ENCODE measurements at places on chromosomes 2 and 18.
A peak's percentile ranks its signal among the peaks of the same experiment; 100 is the strongest.

GRCh38 chr2:165528691-165529090 lies 59.2 kb downstream of the CSRNP3 start:
- DNase-seq = no peak

GRCh38 chr2:29920631-29921559 lies 491 bp downstream of the ALK start:
- no peak for DNase-seq

GRCh38 chr2:178592655-178593054 lies 112.4 kb downstream of the PLEKHA3 start:
- no peak for DNase-seq

DNA sequence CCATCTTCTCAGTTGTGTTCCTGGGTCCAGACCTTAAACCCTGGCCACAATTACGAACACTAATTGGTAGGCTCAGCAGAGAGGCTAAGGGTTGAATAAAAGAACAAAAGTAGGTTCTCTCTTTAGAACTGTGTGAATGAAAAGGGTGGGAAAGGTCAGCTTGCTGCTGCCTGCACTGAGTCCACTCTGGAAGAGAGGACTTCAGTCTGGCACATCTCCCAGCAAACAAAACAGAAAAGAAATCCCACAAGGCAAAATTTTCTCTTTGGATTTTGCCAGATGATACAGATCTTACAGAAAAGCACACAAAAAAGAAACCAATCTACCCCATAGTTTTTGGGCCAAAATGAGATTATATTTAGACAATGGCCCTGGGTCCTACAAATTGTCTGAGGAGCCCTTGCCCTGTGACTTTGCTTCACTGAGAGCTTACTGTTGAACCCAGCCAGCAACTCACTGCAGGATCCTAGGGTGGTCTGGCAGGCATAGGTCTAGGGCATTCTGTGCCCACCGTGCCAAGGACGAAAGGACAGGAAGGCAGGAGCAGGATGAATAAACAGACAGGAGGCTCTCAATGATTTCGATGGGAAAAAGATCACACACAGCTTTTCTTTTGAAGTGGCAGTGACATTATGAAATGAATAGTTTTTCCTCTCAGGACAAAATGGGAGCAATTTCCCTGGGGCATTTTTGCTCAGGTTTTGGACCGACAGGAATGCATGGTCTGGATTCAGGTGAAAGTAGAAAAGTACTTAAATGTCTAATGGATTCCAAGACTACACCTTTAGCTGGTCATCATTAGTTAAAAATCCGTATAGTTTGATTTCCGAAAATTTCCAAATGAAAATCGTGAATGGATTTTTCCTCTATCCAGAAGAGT lies 68.4 kb upstream of the STAM2 start:
- DNase-seq = no peak

GRCh38 chr18:27763936-27764335 lies 413.0 kb downstream of the CDH2 start:
- DNase-seq = no peak

DNA sequence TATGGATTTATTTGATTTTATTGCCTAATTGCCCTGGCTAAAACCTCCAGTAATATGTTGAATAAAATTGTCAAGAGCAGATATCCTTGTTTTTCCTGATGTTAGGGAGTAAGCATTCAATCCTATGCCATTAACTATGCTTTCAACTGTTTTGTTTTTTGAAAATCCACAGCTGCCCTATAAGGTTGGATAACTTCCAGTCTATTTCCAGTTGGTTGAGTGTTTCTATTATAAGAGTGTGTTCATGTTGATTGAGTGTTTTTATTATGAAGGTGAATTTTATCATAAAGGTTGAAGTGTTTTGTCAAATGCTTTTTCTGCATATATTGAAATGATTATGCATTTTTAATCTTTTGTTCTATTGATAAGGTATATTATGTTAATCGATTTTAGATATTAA lies 149.9 kb upstream of the SCN7A start:
- DNase-seq = no peak

DNA sequence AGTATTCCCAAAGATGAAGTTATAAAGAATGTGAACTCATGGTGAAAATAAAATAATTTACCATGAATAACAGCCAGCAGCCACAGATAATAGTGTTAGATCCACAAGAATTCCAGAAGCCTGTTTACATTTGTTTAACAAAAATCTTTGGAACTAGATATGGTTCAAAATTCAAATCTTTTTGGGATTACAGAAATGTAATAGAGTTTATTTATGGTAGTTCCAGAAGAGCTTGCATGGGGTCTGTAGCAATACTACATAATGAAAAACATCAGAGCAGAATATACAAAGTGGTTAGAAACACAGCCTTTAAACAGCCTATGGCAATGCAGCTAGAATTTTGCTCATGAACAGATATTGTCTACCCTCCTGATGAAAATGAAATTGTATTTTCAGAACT lies 179.1 kb downstream of the RDH14 start:
- no peak for DNase-seq

DNA sequence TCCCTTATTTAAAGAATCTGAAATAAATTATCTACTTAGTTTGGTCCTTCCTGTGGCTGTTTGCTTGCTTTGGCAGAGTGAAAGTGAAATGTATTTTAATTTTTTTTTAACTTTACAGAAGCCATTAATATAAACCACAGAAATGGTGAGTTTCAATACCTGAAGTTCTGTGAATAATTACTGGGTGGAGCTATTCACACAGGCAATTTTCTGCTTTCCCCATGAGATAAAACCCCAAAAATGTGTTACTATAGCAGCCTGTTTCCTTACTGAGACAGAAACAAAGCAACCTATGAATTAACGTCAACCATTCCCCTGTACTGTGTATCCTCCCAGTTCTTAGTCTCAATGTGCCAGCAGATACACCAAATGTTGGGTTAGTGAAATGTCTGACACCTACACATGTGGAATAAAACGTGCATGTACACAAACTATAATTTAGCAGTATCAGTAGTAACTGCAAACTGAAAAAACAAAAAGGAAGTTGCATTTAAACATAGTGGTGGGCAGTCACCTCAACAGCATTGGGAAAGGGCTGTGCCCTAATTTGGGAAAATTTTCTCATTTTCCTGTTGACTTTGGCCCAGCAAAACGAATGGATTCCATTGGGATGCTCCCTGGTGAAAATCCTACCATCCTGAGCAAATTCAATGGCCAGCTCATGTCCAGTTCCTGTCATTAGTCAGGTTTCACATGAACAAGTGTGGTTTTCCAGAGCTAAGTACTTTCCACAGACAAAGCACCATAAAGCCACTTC lies 73.1 kb upstream of the RMDN2 start:
- peak; percentile 29 for DNase-seq

- no peak for DNase-seq
Observed at GRCh38 chr18:51184091-51184457, 13.4 kb downstream of the MEX3C start.

- DNase-seq = no peak
Observed at GRCh38 chr18:55244546-55244945, 285.3 kb upstream of the CCDC68 start.

- DNase-seq = no peak
Observed at GRCh38 chr2:13876491-13877037, 756.0 kb upstream of the LRATD1 start.

DNA sequence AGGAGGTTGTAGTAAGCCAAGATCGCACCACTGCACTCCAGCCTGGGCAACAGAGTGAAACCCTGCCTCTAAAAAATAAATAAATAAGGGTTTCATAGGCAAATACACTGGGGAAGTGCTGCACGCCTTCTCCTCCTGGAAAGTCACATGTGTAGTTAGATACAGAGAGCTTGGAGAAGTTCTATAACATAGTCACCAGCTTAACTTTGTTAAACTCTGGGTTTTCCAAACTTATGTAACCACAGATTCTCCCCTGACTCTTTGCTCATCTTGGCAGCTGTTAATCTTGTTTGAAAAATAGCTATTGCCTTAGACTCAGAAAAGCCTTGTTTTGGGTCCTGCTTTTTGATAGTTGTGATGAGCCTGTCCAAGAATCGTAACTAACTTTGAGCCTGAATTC lies 25.2 kb downstream of the KIAA2012 start:
- no peak for DNase-seq

DNA sequence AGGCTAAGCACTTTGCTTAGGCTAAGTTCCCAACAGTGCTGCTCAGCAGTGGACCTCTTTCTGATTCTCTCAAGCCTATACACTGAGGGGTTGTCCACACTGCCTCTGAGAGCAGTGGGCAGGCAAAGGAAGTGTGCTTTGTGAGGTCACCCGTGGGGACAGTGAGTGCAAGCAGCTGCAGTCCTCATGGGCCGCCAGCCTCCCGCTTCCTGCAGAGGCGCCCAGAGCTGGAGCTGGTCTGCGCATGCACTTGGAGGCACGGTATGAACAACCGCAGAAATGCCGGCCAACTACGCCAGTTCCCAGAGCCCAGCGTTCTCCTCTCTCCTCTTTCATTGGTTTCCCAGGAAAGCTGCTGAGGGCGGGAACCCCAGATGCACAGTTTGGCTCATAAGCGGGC lies 149.5 kb upstream of the DLX2 start:
- no peak for DNase-seq

DNA sequence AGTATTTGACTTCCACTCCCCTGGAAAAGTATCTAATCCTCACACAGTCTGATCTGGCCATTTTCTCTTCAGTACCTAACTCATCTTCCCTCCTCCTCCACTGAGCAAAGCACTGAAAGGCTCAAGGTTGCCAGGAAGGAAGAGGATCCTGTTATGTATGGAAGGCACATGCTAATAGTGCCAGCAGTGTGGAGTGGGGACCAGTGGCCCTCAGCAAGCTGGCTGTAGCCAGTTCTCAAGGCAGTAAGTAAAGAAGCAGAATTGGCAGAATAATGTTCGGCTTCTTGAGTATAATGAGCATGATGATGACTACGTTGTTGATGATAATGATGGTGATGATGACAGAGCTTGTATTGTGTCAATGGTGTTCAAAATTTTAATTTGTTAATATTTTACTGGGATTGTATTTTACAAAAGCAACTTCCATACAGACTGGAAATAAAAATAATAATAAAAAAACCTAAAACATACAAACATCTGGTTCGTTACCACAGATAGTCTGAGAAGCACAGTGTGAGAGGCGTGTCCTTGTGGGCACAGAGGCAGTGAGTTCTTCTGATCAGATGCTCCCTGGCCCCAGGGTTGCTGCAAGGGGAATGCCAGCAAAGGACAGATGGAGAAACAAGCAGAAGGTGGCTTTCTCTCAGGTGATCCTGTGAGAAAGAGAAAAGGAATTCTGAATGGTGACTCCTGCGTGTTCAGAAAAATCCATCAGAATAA lies 528.8 kb downstream of the CMPK2 start:
- DNase-seq = no peak

DNA sequence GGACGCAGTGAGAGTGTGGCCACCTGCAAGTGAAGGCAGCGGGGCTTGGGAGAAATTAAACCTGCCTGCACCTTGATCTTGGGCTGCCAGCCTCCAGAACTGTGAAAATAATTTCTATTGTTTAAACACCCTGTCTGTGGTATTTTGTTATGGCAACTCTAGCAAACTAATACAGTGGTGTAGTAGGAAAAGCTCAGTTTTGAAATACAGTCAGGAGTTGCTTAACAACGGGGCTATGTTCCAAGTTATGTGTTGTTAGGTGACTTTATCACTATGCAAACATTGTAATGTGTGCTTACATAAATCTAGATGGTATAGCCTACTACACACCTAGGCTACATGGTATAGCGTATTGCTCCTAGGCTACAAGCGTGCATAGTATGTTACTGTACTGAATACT lies 93.4 kb upstream of the FN1 start:
- no peak for DNase-seq

GRCh38 chr2:232982926-232983668 lies 30.0 kb downstream of the NGEF start:
- no peak for DNase-seq

GRCh38 chr18:79427368-79428225 lies 31.9 kb downstream of the NFATC1 start:
- DNase-seq = no peak

DNA sequence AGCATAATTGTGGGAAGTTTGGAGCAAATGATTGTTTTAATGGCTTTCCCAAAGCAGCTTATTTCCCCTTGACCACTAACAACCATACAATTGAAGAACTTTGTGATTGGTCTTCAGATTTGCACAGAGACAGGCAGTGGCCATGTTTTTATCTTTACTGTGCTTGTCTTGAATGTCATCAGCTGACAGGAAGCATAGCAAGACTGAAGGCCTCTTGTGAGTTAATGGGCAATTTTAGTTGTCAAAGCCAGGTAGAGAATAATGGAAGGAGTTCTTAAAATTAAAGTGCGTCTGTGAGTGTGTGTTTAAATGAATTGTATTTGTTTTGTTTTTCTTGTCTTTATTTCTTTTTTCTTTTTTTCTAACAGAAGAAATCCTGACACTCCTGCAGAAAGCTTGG lies 809.9 kb downstream of the TSN start:
- DNase-seq = no peak

DNA sequence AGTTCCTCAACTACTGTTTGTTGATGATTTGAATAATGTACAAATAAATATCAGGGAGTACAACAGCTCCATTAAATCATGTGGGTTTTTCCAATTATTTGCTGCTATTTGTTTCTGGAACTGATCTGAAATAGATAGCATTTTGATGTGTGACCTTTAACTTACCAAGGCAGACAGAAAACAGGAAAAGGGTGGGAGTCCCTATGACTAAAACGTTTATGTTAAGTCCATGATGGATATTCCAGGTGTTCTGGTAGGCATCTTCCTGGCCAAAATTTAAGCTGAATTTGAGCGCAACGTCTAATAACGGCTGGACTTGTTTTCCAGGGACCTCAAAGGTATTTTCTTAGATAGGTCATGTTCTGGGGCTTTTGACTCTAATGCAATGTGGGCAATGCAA lies 41.6 kb downstream of the WIPF1 start:
- no peak for DNase-seq

- no peak for DNase-seq
Observed at GRCh38 chr18:67525328-67526099, 9.0 kb upstream of the DSEL start.

- peak; percentile 65 for DNase-seq
Observed at GRCh38 chr2:72887032-72887739, at the start of gene SPR. SPR (plus strand) TSS chr2:72887408; CDS start chr2:72887433, 25 bp downstream.

- DNase-seq = no peak
Observed at GRCh38 chr18:378079-378478, 110.2 kb upstream of the THOC1 start.

GRCh38 chr2:240620149-240620731 lies 5.0 kb upstream of the GPR35 start:
- DNase-seq = no peak

DNA sequence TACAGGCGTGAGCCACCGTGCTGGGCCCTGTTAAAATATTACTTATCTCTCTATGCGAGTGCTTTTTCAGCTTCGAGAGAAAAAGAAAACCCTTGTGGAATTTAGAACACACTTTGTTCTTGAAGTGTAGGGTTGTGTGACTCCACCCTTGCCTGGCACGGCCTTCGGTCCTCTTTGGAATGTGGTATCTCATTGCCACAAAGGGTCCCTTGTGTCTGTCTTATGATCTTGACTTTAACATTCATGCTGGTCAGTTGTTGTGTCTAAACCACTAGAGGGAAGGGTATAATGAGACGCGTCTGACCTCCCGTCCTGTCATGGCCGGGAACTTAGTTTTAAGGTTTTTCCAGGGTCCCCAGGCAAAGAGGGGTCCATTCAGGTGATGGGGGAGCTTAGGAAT lies 246.4 kb downstream of the VAPA start:
- DNase-seq = no peak

Measured in GM12892 (cell line).